H9 (cell line): ENCODE measurements at places on chromosomes 13 and 19.

DNA sequence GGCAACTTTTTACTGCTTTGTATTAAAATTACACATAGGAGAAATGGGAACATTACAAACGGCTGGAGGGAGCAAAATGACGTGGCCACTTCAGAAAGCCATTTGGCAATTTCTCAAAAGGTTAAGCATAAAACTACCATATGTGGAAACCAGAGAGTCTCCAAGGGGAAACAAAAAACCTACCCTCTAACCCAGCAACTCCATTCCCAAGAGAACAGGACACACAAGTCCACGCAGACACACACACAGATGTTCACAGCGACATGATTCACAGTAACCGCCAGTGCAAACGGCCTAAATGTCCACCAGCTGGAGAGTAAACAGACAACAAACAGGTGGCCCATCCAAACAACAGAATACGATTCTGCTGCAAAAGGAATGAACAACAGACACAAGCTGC, 37.2 kb downstream of the STK24 start:
- no peak for DNase-seq

DNA sequence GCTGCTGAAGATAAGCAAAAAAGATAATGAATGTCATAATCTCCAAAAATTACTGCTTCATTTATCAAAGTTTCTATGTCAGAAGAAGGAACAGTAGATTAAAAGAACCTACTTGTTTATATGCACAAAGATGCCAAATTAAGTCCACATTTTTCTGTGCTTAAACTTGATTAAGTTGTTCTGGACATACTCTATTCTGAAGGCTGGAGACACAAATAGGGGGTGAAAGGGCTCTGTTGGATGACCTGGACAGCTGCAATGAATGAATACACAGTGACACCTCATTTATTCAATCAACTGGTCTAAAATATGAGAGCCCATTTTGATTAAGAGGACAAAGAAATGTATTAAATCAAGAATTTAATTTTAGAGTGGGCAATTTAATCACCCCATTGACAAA, 276.3 kb upstream of the PCDH9 start:
- DNase-seq = no peak

DNA sequence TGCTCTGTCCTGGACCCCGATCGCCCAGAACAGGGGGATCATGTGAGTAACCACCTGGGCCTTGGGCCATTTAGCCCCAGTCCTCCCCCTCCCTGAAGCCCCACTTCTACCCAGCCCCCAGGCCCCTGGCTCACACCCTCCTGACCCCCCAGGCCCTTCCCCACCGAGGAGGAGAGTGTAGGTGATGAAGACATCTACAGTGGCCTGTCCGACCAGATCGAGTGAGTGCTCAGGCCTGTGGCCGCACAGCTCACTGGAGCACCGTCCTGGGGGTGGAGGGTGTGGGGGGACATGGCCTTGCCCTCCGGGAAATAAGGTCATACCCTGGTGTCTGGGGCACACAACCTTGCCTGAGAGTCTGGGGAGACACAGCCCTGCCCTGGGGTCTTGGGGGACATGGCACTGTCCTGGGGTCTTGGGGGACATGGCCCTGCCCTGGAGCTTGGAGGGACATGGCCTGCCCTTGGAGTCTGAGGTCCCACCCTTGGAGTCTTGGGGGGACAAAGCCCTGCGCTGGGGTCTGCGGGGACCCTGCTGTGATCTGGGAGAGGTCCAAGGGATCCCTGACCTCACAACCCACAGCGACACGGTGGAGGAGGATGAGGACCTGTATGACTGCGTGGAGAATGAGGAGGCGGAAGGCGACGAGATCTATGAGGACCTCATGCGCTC, 49.3 kb downstream of the VAV1 start:
- DNase-seq = no peak

GRCh38 chr13:49495783-49496762, at the start of gene PHF11:
Gene PHF11, plus strand, starts transcription at chr13:49495953. Its CDS starts 49 bp downstream, at chr13:49496002.
- peak; percentile 74 for DNase-seq

DNA sequence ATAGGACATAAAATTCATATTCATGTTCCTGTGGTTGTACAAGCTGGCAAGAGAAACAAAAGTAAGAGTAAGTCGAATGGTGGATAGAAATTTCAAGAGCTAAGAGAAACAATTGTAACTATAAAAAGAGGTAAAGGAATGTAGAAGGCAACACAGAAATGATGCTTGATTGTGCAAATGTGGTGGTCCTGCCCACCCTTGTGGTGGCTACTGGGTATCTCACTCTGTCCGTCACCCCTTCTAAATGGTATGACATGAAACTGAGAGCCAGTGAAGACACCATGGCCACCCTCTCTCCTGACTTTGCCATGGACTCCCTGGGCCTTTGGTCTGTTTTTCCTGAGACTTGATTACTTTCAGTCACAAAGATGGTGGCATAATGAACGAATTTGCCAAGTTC, 925.9 kb upstream of the SLITRK6 start:
- peak; percentile 54 for DNase-seq

DNA sequence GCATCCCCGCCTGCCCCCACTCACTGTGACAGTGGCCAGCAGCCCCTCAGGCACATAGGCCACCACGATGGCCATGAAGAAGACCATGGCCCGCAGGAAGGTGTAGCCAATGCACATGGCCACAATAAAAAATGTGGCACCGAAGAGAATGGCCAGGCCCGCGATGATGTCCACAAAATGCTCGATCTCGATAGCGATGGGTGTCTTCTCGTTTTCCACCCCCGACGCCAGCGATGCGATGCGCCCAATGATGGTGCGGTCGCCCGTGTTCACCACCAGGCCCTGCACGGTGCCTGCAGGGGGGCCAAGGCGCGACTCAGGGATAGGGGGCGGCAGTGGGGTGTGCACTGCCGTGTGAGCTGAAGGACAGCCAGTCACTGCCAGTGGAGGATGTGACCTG, 3.7 kb downstream of the ATP4A start:
- DNase-seq = no peak

GRCh38 chr13:112182251-112182650, 115.3 kb downstream of the SOX1 start:
- DNase-seq = no peak

- no peak for DNase-seq
These were observed 4.2 kb downstream of the LILRB5 start for GRCh38 chr19:54252845-54253244.

- no peak for DNase-seq
These were observed 111.4 kb upstream of the SLC7A1 start for GRCh38 chr13:29706923-29707322.
